Activated CD8-positive, alpha-beta T cell treated with anti-CD3 and anti-CD28 coated beads, Interleukin-2, amount 10 ng/mL, durations not matched to agents 7 days and 5 days (primary cell): ENCODE measurements at places on chromosomes 7 and 10. TPM values are rescaled to one million over a fixed set of nuclear protein-coding genes. Genes with fewer than 3 reads are reported as not detected.

WNT2 gene
- total RNA-seq = not detected

SEMA3C gene
- not detected for total RNA-seq

MLXIPL gene
- total RNA-seq = not detected

LAMB1 gene
- not detected for total RNA-seq

SLC26A5 gene
- total RNA-seq = not detected

GCK gene
- not detected for total RNA-seq

FOXL3 gene
- not detected for total RNA-seq

OPN1SW gene
- total RNA-seq = not detected

C10orf105 gene
- total RNA-seq = 1.1 TPM

FFAR4 gene
- not detected for total RNA-seq

TMEM176B gene
- not detected for total RNA-seq

MMP21 gene
- not detected for total RNA-seq

FAM13C gene
- not detected for total RNA-seq

SPDYE9 gene
- not detected for total RNA-seq

TMEM139 gene
- total RNA-seq = 0.29 TPM

PDE1C gene
- total RNA-seq = not detected

GPER1 gene
- total RNA-seq = not detected

FXYD4 gene
- not detected for total RNA-seq

ARMC3 gene
- total RNA-seq = not detected

CYP3A7 gene
- total RNA-seq = not detected

NCAPG2 gene
- 154 TPM for total RNA-seq

EMX2 gene
- not detected for total RNA-seq

GRCh38 chr10:129861776-129862531 lies 102.1 kb downstream of the EBF3 start:
- H3K4me1 ChIP-seq = no peaks in the 10 kb centered on the region
- no peak overlapping the region for H3K27ac ChIP-seq
- no peaks in the 10 kb centered on the region for H3K36me3 ChIP-seq
- DNase-seq = no peak
- H3K4me3 ChIP-seq = no peak overlapping the region
- no peaks in the 10 kb centered on the region for H3K27me3 ChIP-seq

DNA sequence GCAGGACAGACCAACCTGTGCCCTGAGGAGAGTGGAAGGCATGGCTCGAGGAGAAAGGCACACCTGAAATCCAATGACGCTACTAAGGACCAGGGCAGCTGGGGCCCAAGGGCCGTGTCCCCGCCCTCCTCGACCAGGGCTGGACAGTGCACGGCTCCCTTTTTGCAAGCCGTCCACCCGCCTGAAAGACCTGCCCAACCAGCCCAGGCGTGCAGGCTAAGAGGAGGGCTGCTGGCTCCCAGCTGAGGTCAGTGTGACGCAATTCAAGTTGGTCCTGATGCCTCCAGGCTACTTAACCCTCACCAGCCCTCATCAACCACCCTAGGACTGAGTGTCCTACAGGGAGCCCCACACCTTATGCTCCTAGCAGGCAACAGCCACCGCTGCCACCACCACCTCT lies 69.3 kb downstream of the DLG5 start:
- H3K27ac ChIP-seq = no peak overlapping the region
- no peak for DNase-seq
- H3K36me3 ChIP-seq = no peaks in the 10 kb centered on the region
- no peak overlapping the region for H3K4me3 ChIP-seq
- H3K4me1 ChIP-seq = no peaks in the 10 kb centered on the region

- H3K4me1 ChIP-seq = peaks cover 66% of the 10 kb centered on the region
- peak overlapping the region; percentile 34 for H3K27ac ChIP-seq
- DNase-seq = no peak
Observed at GRCh38 chr7:100626055-100626454, 13.7 kb downstream of the MOSPD3 start.

GRCh38 chr7:137953665-137954470 lies 48.0 kb downstream of the CREB3L2 start:
- H3K36me3 ChIP-seq = peaks cover 3% of the 10 kb centered on the region
- no peak overlapping the region for H3K4me3 ChIP-seq
- H3K27me3 ChIP-seq = no peaks in the 10 kb centered on the region
- no peak overlapping the region for H3K27ac ChIP-seq
- H3K4me1 ChIP-seq = peaks cover 11% of the 10 kb centered on the region
- no peak for DNase-seq

DNA sequence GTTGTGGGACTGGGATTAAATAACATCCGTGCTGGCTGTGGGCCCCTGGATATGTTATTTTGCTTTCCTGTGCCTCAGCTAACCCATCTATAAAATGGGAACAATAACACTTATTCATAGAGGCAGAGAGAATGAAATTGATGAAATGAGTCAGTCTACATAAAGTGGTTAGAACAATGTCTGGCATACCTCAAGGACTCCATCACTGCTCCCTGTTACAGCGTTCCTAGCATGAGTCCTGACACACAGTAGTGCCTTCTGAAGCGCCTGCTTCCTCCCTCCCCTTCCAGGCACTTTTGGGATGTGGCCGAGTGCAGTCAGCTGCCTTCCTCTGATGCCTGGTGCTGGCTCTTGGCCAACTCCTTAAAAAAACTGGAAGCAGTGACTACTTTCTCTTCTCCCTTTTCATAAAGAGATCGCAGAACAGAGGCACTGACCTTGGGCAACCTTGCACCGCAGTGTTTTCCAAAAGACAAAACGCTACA lies 108.4 kb upstream of the ZMIZ1 start:
- no peak for DNase-seq
- H3K27me3 ChIP-seq = no peaks in the 10 kb centered on the region
- H3K4me3 ChIP-seq = no peak overlapping the region

DNA sequence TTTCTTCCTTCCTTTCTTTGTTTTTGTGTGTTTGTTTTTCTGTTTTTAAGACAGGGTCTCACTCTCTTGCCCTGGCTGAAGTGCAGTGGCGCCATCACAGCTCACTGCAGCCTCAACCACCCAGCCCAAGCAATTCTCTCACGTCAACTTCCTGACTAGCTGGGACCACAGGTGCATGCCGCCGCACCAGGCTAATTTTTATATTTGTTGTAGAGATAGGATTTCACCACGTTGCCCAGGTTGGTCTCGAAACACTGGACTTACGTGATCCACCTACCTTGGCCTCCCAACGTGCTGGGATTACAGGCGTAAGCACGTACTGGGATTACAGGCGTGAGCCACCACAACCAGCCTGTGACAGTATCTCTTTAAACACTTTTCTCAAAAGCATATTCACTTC lies 120.7 kb downstream of the DKK1 start:
- H3K27ac ChIP-seq = no peak overlapping the region
- no peak for DNase-seq
- no peaks in the 10 kb centered on the region for H3K36me3 ChIP-seq
- no peaks in the 10 kb centered on the region for H3K27me3 ChIP-seq
- H3K4me1 ChIP-seq = no peaks in the 10 kb centered on the region
- no peak overlapping the region for H3K4me3 ChIP-seq

DNA sequence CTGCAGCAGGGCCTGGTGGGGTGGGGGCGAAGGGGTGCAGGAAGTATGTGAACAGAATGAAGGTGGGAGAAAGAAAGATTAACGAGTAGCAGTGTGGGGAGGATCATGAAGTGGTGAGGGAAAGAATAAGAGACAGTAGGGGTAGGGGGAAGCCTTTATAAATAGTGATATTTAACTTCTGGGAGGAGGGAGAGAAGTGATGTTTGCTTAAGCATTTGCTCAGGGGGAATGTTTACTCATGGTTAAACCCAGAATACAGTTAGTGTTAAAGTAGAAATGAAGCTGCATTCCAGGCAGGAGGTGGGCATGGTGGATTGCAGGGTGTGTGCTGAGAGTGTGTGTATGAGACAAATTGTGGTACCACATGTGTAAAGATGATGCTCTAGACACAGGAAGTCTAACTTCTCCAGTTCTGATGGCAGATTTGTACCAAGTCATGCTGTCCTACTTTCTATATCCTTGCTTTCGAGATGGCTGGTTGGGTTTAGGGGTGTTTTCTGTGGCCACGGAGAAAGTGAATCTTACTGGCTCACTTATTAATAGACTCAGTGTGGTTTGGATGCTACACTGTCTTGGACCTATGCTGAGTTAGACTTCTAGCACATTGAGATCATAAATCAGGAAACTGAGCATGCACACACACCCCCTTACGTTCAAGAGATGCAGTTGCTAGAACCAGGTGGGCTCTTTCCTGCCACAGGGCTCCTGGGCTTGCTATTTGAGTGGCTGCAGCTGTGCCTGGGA lies 10.6 kb upstream of the DNMBP start:
- H3K27me3 ChIP-seq = peaks cover 10% of the 10 kb centered on the region
- H3K4me3 ChIP-seq = no peak overlapping the region
- peaks cover 15% of the 10 kb centered on the region for H3K4me1 ChIP-seq
- DNase-seq = peak; percentile 29

GRCh38 chr7:47552621-47553020 lies 29.3 kb downstream of the TNS3 start:
- H3K4me1 ChIP-seq = no peaks in the 10 kb centered on the region
- H3K27ac ChIP-seq = no peak overlapping the region
- no peaks in the 10 kb centered on the region for H3K27me3 ChIP-seq
- no peak overlapping the region for H3K4me3 ChIP-seq

DNA sequence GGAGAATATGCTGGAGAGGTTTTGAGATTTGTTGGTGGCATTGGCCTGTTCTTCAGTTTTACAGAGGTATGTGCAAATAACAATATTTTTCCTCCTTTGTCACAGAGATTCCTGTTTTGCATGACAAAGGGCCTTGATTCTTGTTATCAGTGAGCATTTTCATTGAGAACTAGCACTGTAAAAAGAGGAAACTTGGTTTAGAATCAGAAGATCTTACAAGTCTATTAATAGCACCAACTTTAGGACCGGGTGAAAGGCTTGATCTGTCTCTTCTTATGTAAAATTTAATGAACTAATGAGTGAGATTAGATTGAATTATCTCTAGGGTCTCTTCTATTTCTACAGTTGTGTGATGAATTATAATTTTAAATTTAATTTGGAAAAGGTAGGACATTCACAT lies 25.5 kb downstream of the TSPAN13 start:
- no peak overlapping the region for H3K27ac ChIP-seq
- H3K36me3 ChIP-seq = no peaks in the 10 kb centered on the region
- H3K4me1 ChIP-seq = peaks cover 4% of the 10 kb centered on the region
- DNase-seq = no peak
- no peak overlapping the region for H3K4me3 ChIP-seq

- no peak overlapping the region for H3K4me3 ChIP-seq
- H3K27me3 ChIP-seq = no peaks in the 10 kb centered on the region
- H3K27ac ChIP-seq = peak overlapping the region; percentile 40
Observed at GRCh38 chr10:100362570-100363496, 15.8 kb downstream of the SCD start.

GRCh38 chr7:132029369-132030085 lies 473.1 kb upstream of the PODXL start:
- no peaks in the 10 kb centered on the region for H3K27me3 ChIP-seq
- H3K4me3 ChIP-seq = no peak overlapping the region
- no peaks in the 10 kb centered on the region for H3K36me3 ChIP-seq
- H3K27ac ChIP-seq = no peak overlapping the region
- H3K4me1 ChIP-seq = no peaks in the 10 kb centered on the region

DNA sequence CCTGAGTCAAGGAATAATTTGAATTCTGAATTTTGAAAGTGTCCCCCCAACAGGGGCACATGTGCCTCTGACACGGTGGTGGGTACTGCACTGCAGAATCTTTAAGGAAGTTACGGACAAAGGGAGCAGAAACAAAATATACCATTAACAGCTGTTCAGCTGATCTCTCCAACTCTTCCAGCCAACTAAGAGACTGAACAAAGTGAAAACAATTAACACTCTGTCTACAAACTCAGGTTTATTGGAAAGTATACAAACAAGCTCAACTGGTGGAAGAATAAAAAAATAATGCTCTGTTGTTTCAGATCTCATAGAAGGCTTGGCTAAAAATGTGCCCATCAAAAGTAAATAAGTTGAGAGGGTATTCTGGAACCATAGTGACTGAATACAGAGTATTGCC lies 34.4 kb downstream of the ASB4 start:
- no peak overlapping the region for H3K4me3 ChIP-seq
- no peak overlapping the region for H3K27ac ChIP-seq
- H3K36me3 ChIP-seq = no peaks in the 10 kb centered on the region
- H3K27me3 ChIP-seq = peaks cover 16% of the 10 kb centered on the region

DNA sequence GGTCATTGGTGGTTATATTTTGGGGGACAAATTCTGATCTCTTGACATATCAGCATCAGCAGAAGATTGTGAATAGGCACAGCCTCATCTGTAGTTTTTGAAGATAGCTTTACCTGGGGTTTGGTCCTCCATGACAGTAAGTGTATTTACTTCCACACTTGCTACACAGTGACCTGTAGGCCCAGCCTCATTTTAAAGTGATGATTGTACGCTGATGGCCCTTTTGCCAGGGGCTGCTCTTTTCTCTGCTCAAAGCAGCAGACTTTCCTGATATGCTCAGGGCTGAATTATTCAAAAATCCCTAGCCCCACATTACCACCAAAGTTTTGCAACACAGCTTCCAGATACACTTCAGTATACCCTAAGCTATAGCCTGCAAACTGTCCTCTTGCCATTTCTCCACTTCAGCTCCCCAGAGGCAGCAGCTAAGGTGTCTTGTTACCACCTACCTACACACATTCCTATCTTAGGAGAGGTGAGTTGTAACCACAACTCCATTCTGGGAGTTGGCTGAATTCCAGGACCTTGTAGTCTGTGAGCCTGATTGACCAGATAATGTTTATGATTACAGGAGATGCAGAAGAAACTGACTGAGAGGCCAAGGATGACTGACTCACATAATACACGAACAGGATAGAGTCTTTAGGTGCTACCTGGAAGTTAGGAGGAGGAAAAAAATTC lies 6.0 kb downstream of the ASB4 start:
- DNase-seq = no peak
- H3K36me3 ChIP-seq = no peaks in the 10 kb centered on the region
- peaks cover 13% of the 10 kb centered on the region for H3K27me3 ChIP-seq
- H3K4me3 ChIP-seq = no peak overlapping the region

- H3K4me3 ChIP-seq = peak overlapping the region; percentile 53
- no peaks in the 10 kb centered on the region for H3K36me3 ChIP-seq
- DNase-seq = peak; percentile 80
- no peaks in the 10 kb centered on the region for H3K27me3 ChIP-seq
- peaks cover 53% of the 10 kb centered on the region for H3K4me1 ChIP-seq
- H3K27ac ChIP-seq = peak overlapping the region; percentile 98
Observed at GRCh38 chr10:3805201-3805790, 20.3 kb upstream of the KLF6 start.

DNA sequence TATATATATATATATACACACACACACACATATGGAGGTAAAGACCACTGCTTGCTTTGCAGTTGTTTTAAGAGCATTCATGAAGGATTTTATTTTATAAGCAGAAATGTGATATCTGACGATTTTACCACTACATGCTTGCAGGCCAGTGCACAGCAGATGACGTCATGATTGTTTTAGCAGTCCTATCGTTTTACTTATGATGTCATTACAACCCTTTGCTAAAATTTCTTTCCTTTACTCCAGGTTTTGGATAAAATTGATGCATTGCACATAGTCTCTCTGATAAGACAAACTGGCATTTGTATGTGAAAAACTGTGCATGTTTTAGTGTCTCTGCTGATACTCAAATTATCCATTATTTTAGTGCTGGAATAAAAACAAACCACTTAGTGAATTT lies 9.2 kb downstream of the EGFR start:
- H3K27ac ChIP-seq = no peak overlapping the region
- no peak for DNase-seq
- no peaks in the 10 kb centered on the region for H3K36me3 ChIP-seq
- no peaks in the 10 kb centered on the region for H3K4me1 ChIP-seq

GRCh38 chr10:49163741-49164140 lies 24.4 kb downstream of the TMEM273 start:
- H3K4me3 ChIP-seq = no peak overlapping the region
- DNase-seq = no peak
- peaks cover 16% of the 10 kb centered on the region for H3K4me1 ChIP-seq
- peaks cover 5% of the 10 kb centered on the region for H3K36me3 ChIP-seq

- no peak overlapping the region for H3K4me3 ChIP-seq
- no peaks in the 10 kb centered on the region for H3K36me3 ChIP-seq
- H3K27me3 ChIP-seq = peaks cover 4% of the 10 kb centered on the region
- H3K27ac ChIP-seq = no peak overlapping the region
Observed at GRCh38 chr7:17601921-17602320, 303.5 kb downstream of the AHR start.
